ENCODE measurements at places on chromosomes 12 and 14. TPM values are rescaled to one million over a fixed set of nuclear protein-coding genes. Genes with fewer than 3 reads are reported as not detected.

GRCh38 chr14:73997944-73998447 lies 21.1 kb downstream of the ENTPD5 start:
- DNase-seq = no peak

Gene P2RX2
- total RNA-seq = not detected

Gene MSI1
- not detected for total RNA-seq

- no peak for DNase-seq
These were observed 218.4 kb upstream of the C14orf180 start for GRCh38 chr14:104361101-104361591.

Gene ZNF410
- total RNA-seq = 49.3 TPM

Gene IFNG
- total RNA-seq = 3.4 TPM

Gene PRPF39
- total RNA-seq = 37.8 TPM

Gene RPL10L
- total RNA-seq = not detected

GRCh38 chr12:58176296-58176869 lies 235.0 kb downstream of the ATP23 start:
- DNase-seq = no peak

DNA sequence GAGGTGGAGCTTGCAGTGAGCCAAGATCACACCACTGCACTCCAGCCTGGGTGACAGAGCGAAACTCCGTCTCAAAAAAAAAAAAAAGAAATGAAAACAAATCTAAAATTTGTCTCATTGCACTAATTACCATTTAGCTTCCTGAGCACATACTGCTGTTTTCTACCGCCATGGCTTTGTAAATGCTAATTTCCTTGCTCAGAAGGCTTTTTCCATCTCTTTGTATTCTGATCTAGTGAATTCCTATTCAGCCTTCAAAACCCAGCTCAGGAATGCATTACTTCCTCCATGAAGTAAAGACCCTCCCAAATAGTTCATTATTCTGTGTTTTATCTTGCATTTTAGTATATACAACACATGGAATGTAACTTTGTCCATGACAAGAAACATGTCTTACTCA lies 33.6 kb downstream of the CEP83 start:
- DNase-seq = no peak

Gene NFE2
- total RNA-seq = not detected

DNA sequence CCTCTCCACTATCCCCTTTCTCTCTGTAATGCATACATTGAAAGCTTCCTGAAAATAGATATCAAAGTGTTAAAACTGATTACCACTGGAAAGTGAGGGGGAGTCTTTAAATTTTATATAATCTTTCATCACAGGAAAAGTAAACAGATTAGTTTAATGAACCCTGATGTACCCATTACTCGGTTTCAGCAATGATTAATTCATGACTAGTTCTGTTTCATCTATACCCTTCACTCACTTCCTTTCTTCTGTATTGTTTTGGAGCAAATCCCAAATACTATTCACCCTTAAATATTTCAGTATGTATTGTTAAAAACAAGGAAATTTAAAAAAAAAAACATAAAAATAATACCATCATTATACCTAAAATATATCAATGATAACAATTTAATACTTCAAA lies 67.3 kb upstream of the TMCC3 start:
- no peak for DNase-seq

- no peak for DNase-seq
These were observed 186.0 kb upstream of the ABCD2 start for GRCh38 chr12:39805651-39806050.

GRCh38 chr12:92930421-92930820 lies 1.3 kb upstream of the EEA1 start:
- DNase-seq = no peak

Gene EP400
- 53.9 TPM for total RNA-seq

Gene TMPRSS12
- not detected for total RNA-seq

Gene DIO2
- not detected for total RNA-seq

DNA sequence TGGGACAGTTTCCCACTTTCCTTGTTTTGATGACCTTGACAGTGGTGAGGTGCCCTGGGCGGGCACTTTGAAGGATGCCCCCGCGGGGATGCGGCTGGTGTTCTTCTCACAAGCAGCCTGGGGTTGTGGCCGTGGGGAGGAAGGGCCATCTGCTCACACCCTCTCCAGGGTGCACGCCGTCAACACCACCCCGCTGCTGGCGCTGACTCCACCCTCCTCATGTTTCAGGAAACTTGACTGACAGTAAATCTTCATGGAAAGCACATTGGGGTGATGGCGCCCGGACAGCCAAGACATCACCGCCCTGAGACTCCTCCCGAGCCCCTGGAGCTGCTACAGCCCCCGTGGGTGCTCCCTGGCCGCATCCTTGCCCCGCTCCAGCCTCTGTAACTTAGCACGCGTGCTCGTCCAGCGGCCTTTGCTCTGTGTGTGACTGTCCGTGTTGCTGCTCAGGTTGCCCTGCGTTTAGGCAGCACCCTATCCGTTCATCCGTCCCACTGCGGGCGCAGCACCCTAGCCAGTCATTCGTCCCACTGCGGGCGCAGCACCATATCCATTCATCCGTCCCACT lies 150.2 kb upstream of the C14orf180 start:
- no peak for DNase-seq

Gene TAS2R14
- total RNA-seq = 2.9 TPM

Gene FBLN5
- total RNA-seq = 4.1 TPM

DNA sequence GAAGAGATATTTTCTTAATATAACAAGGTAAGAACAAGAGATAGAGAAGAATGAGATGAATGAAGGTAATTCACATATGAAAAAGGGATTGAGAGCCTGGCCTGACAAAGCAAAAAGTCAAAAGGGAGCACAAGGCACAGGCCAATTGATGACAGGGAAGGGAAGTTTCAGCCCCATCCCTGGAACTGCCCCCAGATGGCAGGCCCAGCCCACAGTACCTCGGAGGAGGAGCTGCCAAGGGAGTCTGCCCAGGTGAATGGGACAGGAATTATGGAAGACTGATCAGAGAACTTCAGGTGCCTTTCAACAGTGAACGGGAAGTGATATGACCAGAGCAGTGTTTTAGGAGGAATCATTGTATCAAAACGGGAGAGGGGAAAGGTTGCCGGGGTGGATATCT lies 15.7 kb downstream of the SNRPF start:
- no peak for DNase-seq

Gene GLI1
- 0.94 TPM for total RNA-seq

DNA sequence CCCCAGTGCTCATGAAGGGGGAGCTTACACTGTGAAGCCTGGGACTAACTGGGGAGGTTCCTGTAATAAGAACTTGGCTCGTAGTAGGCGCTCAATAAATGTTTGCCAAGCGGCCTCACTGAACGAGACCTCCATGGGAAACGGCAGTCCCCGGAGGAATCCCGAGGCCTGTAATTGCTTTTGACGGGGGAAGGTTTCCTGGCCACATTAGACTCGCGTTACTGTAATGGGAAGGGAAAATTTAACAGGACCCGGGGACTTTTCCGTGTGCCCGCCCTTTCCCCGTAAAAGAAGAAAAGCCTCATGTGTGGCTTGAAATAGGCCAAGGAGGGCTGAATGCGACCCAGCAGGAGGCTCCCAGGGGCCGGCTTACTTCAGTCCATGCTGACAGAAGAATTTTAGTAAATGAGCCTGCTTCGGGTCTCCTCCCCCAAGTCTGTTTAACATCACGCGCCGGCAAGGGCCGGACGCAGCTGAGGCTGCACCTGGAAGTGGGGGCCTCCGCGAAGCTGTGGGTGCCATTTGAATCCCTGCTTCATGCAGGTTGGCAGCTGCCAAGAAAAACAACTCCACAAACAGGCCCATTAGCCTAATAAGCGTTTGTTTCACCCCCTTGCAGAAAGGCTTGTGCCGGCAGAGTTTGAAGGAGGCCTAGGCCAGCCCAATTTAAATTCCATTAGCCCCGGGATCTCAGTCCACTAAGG lies 39.8 kb upstream of the PWP1 start:
- no peak for DNase-seq

GRCh38 chr14:68727315-68728047 lies 65.4 kb downstream of the ZFP36L1 start:
- DNase-seq = no peak

- DNase-seq = no peak
These were observed 76.9 kb upstream of the REP15 start for GRCh38 chr12:27619308-27619707.

DNA sequence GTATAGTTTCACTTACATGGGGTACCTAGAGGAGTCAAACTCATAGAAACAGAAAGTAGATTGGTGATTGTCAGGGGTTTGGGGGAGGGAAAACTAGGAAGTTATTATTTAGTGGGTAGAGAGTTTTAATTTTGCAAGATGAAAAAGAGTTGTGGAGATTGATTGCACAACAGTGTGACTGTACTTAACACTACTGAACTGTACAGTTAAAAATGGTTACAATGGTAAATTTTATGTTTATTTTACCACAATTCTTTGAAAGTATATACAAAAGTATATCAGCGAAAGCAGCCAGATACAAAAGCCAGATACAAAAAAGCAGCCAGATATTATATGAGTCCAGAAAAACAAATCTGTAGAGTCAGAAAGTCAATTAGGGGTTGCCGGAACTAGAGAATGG lies 247.6 kb downstream of the IPO8 start:
- no peak for DNase-seq

Gene LMBR1L
- total RNA-seq = 60.3 TPM
